Thyroid gland (tissue), 4 donors: ENCODE measurements at places on chromosomes 2 and 18. TPM values are rescaled to one million over a fixed set of nuclear protein-coding genes. Genes with fewer than 3 reads are reported as not detected.

GRCh38 chr18:13543811-13544732 is 182.3 kb downstream of the FAM210A start:
- no peak for DNase-seq
- peaks cover 44% of the 10 kb centered on the region for H3K4me1 ChIP-seq
- H3K27ac ChIP-seq = no peak overlapping the region
- H3K36me3 ChIP-seq = no peaks in the 10 kb centered on the region

GRCh38 chr2:3141696-3142095 is 235.9 kb downstream of the EIPR1 start:
- H3K36me3 ChIP-seq = no peaks in the 10 kb centered on the region
- H3K4me1 ChIP-seq = no peaks in the 10 kb centered on the region
- H3K4me3 ChIP-seq = no peak overlapping the region
- no peaks in the 10 kb centered on the region for H3K27me3 ChIP-seq
- H3K27ac ChIP-seq = no peak overlapping the region

- no peaks in the 10 kb centered on the region for H3K27me3 ChIP-seq
- no peak overlapping the region for H3K4me3 ChIP-seq
- no peaks in the 10 kb centered on the region for H3K36me3 ChIP-seq
- H3K4me1 ChIP-seq = no peaks in the 10 kb centered on the region
- DNase-seq = no peak
- H3K27ac ChIP-seq = no peak overlapping the region
Observed at GRCh38 chr2:134988994-134989605, 58.1 kb downstream of the MAP3K19 start.

- peaks cover 11% of the 10 kb centered on the region for H3K4me1 ChIP-seq
- no peak for DNase-seq
- no peak overlapping the region for H3K4me3 ChIP-seq
Observed at GRCh38 chr18:23553887-23554286, 32.4 kb downstream of the NPC1 start.

The FOXD4L1 gene
- not detected for total RNA-seq

The ACADL gene
- 72.7 TPM for total RNA-seq

The ABCG8 gene
- total RNA-seq = not detected

The FLACC1 gene
- total RNA-seq = 3.9 TPM
